Renal pelvis (tissue), 12 donors: ENCODE measurements at places on chromosomes 7 and 10. TPM values are rescaled to one million over a fixed set of nuclear protein-coding genes. Genes with fewer than 3 reads are reported as not detected.

Gene GPNMB
- 12.0 TPM for polyA plus RNA-seq

Gene EPHB4
- 102 TPM for polyA plus RNA-seq

Gene TAS2R41
- polyA plus RNA-seq, result not detected

Gene CFTR
- 3.7 TPM for polyA plus RNA-seq
